GM23248 (cell line): ENCODE measurements at places on chromosomes 6 and 20.

DNA sequence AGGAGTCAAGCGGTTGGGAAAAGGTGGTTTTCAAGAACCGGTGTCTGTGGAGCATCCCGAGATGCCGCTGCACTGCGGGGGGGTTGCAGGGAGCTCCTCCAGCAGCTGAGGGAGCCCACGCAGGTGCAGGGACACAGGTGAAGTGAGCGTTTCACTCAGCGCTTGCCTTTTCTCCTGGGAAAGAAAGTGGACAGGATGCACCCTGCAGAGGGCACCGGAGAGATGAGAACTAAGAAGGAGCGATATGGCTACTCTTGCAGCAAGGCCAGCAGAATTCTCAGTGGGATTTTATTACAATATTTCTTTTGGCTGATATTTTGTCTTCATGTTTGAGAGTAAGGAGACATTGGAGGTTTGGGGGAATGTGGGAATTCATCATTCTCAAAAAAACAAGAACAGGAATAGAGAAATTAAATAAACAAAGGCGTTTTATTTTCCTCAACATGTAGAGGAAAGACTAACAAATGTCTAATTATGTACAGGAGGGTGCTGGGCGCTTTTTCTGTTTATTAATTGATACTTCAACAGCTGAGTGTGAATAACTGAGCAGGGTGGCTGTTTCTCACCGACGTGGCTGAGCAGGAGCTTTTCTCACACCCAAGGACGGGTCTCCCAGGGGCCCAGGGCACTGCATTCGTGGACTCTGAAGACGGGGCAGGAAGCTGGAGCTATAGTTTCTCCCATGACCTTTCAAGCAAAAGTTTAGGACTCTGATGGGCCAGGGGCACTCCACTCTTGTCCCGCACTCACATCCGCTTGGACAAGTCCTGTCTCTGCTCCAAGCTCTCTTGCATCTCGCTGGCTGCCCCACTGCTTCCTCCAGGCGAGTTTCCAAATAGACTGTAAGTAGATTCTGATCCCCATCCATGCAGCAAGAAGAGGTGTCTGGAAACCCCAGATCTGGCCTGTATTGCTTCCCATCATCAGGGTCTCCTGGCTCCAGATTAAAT, 176.1 kb downstream of the SMOC2 start:
- no peak for DNase-seq

- DNase-seq: no peak
These were observed 100.1 kb upstream of the FRMD1 start for GRCh38 chr6:168179133-168179532.

DNA sequence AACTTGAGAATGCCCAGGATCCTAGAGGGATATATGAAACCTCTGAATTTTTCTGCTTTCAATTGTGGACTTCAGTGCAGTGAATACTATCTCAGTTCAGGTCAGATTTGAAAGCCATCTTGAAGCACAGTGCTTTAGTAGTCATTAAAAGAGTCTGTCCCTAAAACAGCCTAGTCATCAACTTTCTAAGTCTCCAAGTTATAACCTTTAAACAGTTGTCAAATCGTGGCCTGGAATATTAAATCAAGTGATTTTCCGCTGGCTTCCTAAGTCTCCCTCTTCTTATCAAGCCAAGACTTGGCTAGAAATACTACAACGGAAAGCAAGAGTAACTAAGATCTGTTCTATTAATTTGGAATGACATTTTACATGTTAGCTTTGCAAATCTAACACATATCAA, 45.8 kb downstream of the SCML4 start:
- DNase-seq: no peak

GRCh38 chr6:113707194-113707593, 150.0 kb upstream of the MARCKS start:
- DNase-seq: no peak

GRCh38 chr6:113596387-113597230, 260.5 kb upstream of the MARCKS start:
- peak; percentile 38 for DNase-seq

- peak; percentile 88 for DNase-seq
These were observed 87.6 kb upstream of the COL21A1 start for GRCh38 chr6:56334937-56335336.

- peak; percentile 27 for DNase-seq
These were observed 1.1 kb upstream of the OVOL2 start for GRCh38 chr20:18058661-18059467.

- peak; percentile 39 for DNase-seq
These were observed 9.1 kb downstream of the GRIK2 start for GRCh38 chr6:101402622-101403031.

- no peak for DNase-seq
These were observed 35.0 kb downstream of the MYLK4 start for GRCh38 chr6:2715737-2716136.

DNA sequence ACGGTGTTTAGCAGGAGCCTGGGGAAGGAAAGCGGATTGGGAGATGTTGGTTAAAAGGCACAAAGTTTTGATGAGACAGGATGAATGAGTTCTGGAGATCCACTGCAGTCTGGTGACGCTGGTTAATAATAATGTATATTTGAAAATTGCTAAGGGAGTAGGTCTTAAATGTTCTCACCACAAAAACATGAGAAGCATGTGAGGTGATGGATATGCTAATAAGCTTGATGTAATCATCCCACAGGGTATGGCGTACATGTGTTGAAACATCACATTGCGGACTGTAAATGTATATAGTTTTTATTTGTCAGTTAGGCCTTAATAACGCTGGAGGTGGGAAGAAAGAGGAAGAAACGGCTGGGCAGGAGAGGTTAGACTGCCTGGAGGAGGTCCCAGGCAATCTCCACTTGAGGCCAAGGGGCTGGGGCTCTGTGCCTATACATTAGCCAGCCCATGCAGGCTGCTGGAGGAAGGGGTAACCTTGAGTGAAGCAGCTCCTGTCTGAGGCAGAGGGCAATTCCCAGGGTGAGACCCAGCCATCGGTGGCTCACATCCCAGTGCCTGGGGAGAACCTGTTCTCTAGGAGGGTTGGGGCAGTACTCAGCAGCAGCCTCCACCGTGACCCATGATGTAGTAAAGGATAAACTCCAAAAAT, 188.2 kb upstream of the QKI start:
- DNase-seq: no peak
